ENCODE measurements at places on chromosomes 16 and 17.

DNA sequence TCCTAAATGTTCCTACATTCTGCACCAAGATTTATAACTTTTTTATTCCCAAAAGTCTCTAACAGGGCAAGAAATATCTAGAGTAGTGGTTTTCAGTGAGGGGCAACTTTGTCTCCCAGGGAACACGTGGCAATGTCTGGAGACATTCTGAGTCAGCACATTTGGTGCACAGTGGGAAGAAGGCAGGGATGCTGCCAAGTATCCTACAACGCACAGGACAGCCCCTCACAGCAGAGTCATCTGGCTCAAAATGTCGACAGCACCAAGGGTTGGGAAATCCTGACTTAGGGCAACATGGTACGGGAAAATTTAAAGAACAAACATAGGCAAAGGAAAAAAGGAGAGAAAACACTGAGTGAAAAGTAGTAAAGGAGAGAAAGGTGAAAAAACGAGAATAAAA lies 61.8 kb downstream of the SMG6 start:
- no peak for DNase-seq

- DNase-seq: no peak
Observed at GRCh38 chr17:44840936-44841335, 6.7 kb upstream of the HIGD1B start.

DNA sequence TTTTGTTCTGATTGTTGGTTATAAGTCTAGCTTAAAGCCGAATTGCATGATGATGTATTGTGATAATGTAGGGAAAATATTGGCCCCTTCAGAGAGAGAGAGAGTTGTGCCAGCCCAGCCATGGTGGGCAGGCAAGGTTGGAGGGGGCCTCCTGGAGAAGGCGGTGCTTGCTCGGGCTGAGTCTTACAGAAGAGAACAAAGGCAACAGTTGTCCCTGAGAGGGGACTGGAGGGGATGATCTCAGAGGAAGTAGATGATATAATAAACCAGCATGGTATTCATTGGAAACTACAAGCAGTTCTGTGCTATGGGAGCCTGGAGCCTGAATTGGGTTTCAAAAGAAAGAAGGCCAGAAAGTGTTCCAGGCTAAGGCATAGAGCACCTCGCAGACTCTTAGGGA lies 173.8 kb downstream of the RPTOR start:
- DNase-seq: no peak

DNA sequence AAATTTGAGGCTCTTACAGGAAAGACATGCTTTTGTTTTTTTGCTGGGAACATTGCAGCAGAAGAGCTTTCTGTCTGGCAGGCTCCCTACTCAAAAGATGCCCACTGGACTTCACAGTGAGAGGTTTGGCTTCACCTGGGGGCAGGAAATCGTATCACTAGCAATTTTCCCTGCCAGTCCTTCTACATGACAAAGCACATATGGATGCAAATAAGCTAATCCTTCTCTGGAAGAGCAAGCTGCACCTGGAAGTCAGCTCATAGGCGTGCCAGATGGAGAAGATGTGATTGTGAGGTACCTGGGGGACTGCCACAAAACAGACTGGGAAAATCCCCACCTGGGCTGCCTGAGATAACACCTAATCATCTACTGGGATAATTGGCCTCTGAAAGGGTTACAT lies 195.0 kb upstream of the CPHXL start:
- DNase-seq: no peak

DNA sequence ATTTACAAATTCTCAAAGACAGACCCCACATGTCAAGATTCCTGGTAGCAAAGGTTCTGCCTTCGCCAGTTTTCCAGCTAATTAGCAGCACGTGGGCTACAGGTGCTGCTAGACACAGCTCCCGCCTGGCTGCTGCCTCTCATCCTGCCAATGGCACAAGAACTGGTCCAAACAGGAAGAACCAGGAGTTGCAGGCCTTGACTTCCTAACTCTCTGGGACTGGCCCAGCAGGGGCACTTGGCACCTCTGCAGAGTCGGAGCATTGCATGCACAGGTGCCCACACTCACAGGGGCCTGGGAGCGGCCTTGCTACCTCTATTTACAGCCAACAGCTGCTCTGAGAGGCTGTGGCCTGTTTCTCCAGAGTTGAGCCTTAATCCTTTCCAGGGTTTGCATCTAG lies 39.6 kb downstream of the TK2 start:
- no peak for DNase-seq

- DNase-seq: no peak
Observed at GRCh38 chr16:1650131-1650530, 27.9 kb upstream of the JPT2 start.

DNA sequence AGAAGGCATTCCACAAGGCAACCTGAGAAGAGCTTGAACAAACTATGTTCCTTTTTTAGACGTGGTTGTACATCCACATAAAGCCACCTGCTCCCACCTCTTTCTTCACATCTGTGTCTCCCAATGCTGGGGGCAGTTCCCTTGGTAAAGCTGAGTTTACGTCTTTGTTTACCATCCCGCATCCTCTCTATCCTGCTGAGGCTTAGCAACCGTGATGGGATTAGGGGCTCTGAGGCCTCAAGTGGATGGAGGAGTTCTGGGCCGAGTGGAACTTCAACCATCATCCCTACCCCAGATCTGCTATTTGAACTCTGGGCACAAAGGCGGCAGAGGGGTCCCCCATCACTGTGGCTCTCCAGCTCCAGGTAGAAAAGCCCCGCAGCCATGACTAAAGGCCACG lies 94.2 kb upstream of the CREBBP start:
- no peak for DNase-seq

GRCh38 chr16:67403976-67404555 lies 10.8 kb upstream of the TPPP3 start:
- DNase-seq: no peak

GRCh38 chr17:42833767-42834422 lies 698 bp downstream of the PSME3 start:
- DNase-seq: no peak

- no peak for DNase-seq
Observed at GRCh38 chr16:57889111-57889510, 81.8 kb downstream of the CNGB1 start.

GRCh38 chr16:35752012-35752772 lies 2292.8 kb downstream of the TP53TG3F start:
- DNase-seq: no peak

GRCh38 chr16:66399031-66399430 lies 28.1 kb upstream of the BEAN1 start:
- DNase-seq: no peak

- DNase-seq: no peak
Observed at GRCh38 chr17:62809656-62810055, 1.5 kb upstream of the MARCHF10 start.

DNA sequence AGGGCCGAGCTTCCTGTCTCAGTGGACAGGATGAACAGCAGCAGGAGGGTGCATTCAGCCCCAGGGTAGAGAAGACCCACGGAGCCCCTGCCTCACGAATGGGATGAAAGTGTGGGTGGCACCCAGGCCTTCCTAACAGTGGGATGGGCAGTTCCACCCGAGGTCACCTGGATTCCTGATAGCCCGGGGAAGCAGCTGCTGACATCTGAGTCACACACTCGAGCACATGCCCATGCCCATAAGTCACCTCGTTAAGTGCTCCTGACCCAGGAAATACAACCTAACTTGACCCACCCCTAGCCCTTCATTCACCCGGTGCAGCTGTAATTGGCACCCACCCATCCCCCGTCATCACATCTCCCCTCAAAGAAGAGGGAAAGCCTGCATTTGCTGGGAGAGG lies 85.3 kb upstream of the FOXF1 start:
- DNase-seq: no peak

GRCh38 chr17:39200957-39201510 lies 951 bp downstream of the RPL19 start:
- no peak for DNase-seq

DNA sequence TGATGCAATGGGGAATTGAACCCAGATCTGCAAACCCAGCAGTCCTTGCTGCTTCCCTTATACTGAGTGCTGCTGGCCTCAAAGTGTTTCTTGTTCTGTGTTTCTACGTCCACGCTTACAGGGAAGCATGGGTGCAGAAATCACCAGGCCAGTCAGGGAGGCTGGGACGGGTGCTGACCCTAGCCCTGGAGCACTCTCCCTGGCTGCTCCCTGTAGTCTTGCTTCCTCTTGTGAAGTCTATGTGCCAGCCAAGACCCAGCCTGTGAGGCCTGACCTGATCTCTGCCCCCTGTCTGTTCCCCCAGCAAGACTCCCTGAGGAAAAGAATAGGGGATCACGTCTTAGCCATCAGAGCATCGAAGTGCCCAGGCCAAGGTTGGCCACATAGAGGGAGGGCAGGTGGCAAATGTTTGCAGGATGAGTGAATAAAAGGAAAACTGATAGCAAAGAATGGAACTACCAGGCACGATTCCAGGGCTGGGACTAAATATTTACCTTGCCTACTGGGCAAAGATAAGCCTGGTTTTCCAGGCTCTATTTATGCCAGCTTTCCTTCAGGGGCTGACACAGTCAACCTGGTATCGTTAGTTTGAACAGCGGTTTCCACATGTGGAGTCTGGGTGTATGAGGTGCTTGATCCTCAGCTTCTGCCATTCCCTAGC lies 41.2 kb upstream of the RHOT1 start:
- no peak for DNase-seq

GRCh38 chr17:48129981-48130380 lies 22.4 kb downstream of the SNX11 start:
- no peak for DNase-seq

GRCh38 chr16:74817851-74818250 lies 43.2 kb upstream of the FA2H start:
- no peak for DNase-seq

GRCh38 chr16:71460236-71460635 lies 1.8 kb downstream of the ZNF23 start:
- DNase-seq: no peak

GRCh38 chr16:50509521-50510341 lies 38.5 kb upstream of the NKD1 start:
- no peak for DNase-seq

DNA sequence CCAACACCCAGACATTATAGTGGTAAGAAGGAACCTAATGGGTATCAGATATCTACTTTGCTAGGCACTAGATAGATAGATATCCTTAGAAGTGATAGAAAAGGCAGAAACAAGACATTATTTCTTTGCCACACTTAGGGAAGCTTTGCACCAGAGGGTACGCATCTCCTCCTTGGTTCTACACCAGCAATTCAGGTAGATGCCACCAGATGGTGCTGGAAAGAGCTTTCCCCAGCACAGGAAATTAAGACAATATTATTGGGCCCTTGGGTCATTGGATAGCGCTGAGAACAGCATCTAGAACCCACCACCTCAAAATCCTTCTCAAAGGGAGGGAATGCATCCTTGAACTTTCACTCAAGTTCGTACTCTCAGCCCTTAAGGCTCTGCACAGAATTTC lies 173.8 kb upstream of the CCL2 start:
- no peak for DNase-seq

DNA sequence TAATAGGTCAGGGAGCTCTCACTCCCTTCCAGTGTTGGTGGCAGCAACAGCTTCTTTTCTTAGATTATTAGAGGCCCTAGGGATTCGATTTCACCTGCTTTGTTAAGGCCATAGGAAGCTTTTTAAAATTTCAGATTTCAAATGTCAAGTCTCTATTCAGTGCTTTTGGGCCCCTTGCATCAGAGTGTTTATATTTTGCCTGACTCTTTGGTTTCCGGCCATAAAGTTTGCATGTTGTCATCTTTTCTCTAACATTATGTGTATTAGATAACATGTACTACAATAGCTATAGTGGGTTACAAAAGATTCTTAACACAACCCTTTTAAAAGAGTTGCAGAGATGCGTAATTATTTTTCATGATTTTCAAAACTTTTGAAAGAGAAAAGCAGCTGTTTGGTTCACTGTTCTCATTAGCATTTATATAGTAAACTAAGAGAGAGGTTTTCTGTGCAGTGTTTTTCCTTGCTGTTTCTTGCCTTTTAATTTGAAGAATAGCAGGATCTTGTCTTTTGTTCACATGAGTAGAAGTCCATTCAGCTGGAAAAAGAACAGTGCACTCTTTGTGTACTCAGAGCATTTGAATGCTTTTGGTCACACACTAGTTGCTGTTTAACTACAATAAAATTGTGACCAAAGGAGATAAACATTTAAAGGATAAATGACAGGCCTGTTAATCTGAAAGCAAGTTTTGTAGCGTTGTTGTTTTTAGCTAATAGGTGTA lies 52.5 kb downstream of the FTO start:
- peak; percentile 45 for DNase-seq

DNA sequence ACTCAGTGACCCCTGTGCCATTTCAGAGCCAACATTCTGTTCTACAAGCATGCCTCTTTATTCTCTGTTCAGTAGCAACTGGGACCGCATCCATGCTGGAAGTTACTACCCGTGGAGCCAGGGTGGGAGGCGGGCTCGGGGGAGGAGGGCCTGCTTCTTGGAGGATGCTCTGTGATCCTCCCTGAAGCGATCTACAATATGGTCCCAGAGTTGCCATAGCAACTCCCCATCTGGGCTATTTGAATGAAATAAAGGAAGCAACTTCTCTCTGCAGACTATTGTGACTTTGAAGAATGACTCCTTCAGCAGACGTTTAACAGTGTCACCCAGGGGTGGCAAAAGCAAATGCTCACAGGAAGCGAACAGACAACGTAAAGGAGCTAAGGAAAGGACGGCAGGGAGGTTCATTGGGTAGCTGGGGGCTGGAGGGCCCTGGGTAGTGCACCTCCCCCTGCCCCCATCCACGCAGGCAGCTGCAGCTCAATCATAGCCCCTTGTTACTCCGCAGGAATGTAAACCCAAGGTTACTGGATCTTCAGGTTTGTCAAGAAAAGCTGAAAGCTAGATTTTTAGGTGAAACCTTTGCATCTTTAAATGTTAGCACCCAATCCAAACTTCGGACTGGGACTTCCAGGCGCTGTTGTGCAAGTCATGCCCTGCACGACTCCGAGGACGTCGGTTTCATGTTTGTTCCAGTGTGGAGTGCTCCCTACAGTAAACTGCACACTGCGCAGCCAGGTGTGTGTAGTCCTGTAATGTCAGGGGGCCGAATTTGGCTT lies 51.1 kb upstream of the MEAK7 start:
- peak; percentile 96 for DNase-seq

- DNase-seq: no peak
Observed at GRCh38 chr16:76574651-76575050, 297.4 kb downstream of the CNTNAP4 start.

DNA sequence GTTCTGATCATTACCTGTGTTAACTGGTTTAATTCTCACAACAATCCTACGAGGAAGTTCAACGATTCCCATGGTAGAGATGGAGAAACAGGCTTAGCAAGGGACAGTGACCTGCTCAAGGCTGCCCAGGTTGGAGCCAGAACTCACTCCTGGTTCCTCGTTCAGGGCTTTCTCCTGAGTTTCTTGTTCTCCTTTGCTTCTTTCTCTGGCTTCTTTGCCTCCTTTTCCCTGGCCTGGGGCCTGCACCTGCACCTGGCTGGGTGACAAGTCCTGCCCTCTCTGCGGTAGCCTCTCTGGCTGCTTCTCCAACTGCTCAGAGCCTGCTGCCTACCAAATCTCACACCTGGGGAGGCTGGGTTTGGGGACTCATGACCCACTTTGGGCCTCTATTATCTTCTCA lies 2.8 kb downstream of the CCL22 start:
- no peak for DNase-seq
